ENCODE measurements at places on chromosomes 4 and X.

DNA sequence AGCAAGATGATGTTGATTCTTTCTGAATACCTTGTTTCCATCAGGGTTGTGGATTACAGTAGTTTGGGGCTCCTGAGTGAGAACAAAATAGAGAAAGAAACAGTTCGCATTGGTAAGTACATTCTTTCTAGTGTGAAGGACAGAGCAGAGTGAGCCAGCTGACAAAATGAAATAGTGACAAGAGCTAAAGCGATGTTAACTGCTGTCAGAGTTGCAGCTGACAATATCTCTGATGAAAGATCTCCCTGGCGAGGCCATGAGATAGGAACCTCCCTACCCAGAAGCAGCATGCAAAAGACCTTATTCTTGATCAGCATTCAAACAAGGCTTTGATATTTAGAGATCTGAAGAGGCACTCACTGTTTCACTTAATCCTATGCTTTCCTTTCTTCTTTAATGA is 258.6 kb downstream of the CAMK2D start:
- no peak for DNase-seq

DNA sequence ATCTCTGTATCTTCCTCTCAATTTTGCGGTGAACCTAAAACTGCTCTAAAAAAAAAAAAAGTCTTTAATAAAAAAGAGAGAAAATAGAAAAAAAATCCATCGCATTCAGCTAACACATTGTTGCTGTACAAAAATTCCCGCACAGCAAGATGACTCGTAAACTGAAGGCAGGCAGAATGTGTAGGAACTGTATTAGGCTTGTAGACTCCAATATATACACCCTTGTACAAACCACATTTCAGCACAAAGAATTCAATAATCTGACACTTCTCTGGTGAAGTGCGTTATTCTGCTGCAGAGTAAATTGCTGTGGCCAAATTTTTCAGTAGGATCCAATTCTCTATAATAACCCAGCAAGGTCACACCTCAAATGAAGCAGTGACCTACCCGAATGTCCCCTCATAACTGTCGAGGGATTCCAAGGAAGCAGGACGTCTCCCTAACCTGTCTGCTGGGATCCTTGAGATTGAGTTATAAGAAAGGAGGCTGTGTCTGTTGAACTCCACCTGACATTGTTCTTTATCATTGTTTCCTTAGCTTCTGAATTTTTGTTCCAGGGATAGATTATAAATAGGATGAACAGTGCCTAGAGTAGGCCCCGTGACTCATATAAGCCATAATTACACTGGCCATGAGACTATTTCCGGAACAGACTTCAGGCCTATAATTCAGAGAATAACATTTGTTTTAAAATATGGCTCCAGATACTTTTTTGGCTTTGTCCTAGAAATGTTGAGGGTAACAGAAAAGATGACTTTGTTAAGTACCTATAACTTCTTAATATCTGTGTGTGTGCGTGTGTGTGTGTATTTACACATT is 348.3 kb downstream of the PCDH7 start:
- no peak for DNase-seq

- no peak for DNase-seq
Observed at GRCh38 chr4:73978886-73979285, 2.9 kb downstream of the PF4 start.

DNA sequence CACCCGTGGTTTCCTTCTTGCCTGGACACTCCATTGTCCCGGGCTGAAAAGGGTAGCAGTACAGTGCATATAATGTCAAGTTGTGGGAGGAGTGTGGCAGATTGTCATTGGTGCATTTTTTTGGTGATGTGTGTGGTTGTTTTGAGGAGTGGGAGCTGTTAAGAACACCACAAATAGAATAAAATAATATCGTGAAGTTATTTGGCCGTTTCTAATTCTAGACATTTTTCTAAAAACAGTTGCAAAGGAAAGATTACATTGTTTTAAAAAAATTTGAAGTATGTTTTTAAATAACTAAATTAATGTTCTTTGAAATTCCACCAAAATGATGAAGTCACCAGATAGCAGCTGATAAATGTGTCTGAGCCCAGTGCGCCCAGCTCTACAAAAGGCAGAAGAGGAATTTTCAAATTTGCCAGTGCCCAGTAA is 1.3 kb downstream of the PKD2 start:
- no peak for DNase-seq

DNA sequence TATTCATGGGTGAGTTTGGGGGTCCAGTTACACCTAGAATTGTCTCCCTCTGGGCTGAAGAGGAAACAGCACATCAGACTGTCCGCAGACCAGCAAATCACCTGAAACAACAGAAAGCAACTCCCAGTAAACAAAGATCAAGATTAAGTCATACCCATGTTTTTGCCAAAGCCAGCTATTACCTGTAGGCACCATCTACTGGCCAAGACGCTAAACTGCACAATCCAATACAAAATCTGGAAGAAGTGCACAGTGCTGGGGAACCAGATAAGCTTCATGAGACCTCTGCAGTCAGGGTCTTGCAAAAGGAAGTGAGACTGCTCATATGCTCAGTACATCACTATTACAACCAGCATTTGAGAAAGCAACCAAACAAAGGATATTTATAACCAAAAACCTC is 157.5 kb upstream of the ITM2A start:
- DNase-seq: no peak

- no peak for DNase-seq
Observed at GRCh38 chrX:111435469-111435868, 23.5 kb upstream of the DCX start.

DNA sequence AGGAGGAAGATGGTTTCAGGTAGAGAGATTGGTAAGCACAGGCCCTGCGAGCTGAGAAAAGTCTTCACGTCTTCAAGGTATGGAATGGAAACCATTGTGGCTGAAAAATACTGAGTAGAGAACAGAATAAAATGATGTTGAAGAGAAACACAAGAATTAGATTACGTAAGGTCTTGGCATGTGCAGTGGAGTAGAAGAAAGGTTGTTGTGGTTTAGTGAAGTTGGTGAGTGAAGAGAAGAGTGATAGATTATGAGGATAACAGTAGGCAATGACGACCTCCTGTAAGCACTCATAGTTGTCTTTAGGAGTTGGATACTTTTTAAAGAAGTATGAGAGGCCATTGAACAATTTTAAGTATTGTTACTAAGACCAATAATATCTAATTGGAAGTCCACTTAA is 642.6 kb downstream of the PCDH7 start:
- no peak for DNase-seq

DNA sequence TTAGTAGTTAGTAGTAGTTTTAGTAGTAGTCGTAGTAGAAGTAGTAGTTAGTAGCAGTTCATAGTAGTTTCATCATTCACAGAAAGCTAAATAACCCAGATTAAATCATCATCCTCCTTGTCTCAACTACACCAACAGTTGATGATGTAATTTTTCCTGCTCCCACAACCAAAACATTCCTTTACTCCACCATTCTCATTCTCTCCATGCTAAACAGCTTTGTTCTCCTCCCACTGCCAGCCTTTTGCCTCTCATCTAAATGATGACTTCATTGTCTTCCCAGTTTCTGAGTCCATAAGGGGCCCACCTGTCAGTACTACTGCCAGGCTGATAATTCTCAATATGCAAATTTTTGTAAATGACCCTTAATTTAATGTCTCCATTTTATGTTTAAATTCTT is 68.9 kb downstream of the ARHGAP24 start:
- no peak for DNase-seq

DNA sequence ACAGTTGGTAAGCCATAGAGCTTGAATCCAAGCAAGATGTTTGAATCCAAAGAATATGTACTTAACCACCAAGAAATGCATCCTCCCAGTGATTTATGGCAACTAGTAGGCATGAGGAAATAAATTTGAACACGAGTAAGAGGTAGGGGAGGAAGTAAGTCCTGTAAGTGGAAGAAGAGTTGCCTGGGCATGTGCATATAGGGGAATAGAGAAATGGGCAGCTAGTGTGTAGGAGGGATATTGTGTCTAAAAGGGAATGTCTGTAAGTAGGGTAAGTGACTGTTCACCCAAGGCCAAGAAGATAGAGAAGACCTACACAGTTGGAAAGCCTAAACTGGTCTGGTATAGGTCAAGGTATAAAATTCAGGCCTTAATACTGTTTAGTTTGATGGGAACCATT is 4.6 kb downstream of the SH3BGRL start:
- no peak for DNase-seq

DNA sequence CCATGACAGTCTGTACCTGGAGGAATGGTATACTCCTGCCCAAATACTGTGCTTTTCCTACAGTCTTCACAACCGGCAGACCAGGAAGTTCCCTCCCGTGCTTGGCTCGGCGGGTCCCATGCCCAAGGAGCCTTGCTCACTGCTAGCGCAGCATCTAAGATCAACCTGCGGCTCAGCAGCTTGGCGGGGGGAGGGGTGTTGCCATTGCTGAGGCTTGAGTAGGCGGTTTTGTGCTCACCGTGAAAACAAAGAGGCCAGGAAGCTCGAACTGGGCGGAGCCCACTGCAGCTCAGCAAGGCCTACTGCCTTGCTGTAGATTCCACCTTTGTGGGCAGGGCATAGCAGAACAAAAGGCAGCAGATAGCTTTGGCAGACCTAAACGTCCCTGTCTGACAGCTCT is 152.7 kb downstream of the TEX11 start:
- DNase-seq: peak; percentile 49

DNA sequence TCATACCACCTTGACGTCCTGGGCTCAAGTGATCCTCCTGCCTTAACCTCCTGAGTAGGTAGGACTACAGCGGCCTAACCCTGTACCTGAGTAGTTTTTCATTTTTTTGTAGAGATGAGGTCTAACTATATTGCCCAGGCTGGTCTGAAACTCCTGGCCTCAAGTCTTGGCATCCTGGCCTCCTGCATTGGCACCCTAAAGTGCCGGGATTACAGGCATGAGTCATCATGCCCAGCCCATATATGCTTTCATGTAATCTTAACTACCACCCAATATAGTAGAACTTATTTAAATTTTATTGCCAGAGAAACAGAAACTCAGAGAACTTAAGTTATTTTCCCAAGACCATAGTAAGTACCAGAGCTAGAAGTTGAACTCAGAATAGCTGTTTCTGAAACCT is 27.1 kb downstream of the AFM start:
- no peak for DNase-seq

GRCh38 chr4:30620711-30621110 is 99.5 kb upstream of the PCDH7 start:
- DNase-seq: no peak

GRCh38 chr4:186019269-186019668 is 49.7 kb upstream of the TLR3 start:
- DNase-seq: no peak

DNA sequence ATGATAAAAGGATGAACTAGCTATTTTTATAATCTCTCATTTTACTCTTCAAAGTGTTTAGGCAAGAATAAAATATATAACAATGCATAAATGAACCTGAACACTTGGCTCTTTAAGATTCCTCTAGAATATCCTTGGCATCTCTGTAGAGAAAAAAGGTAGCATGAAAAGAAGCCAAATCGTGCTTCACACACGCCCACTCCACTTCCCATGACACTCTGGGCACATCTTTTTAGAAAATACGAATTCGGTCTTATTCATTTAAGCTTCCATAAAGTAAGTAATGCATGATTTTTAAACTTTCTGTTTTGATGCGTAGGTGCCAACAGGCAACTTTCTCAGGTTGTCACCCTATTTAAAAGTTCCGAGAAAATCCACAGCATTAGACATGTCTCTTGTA is 73.6 kb upstream of the SORBS2 start:
- DNase-seq: no peak

- no peak for DNase-seq
Observed at GRCh38 chrX:92247076-92247475, 467.9 kb downstream of the PCDH11X start.

DNA sequence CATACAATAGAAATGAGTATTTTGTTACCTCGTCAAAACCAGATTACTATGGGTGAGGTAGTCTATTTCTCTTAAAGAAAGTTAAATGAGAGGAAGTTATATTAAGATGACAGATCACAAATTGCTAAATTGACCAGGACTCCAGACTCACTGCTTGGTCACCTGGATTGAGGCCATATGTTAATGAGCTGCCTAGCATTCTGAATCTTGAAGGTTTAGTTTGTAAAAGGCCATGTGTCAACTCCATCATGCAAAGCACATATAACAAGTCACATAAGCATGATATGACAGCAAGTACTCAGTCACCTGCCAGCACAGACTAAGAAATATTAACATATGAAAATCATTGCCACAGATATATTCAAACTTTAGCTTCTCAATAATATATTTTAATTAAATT is 72.6 kb downstream of the EPHA5 start:
- DNase-seq: no peak

DNA sequence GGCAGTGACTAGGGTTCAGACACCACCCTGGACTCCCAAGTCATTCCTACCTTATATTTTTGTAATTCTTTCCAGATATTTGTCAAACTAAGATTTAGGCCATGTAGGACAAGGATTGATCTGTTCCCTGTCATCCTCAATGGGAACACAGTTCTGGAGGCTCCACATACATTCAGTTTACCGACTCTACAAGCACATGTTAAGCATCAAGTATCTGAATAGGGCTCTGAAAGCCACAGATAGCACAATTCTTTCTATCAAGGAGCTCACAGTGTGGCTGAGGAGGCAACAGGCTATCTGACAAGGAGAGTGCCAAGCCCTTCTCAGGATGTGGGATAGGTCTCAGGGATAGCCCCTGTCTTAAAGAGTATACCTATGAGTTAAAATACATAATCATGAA is 37.0 kb upstream of the CXCL8 start:
- DNase-seq: no peak

GRCh38 chr4:23888421-23889319 is 1.2 kb downstream of the PPARGC1A start:
- no peak for DNase-seq

DNA sequence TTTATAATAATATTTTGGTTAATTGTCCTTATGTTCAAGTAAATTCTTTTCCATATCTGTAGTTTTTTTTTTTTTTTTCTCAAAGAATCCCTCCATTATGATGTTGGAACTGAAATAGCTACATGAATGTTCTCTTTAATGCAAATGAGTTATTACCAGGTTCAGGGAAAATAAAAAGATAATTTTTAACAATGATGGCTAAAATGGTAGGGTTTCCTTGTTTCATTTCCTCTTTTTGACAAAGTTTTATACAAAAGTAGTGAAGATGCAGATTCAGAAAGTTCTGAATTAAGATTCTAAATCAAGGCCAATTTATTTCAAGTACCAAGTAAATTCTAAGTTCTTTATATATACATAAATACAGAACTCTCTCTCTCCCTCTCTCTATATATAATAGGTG is 779.0 kb upstream of the INTU start:
- DNase-seq: no peak

DNA sequence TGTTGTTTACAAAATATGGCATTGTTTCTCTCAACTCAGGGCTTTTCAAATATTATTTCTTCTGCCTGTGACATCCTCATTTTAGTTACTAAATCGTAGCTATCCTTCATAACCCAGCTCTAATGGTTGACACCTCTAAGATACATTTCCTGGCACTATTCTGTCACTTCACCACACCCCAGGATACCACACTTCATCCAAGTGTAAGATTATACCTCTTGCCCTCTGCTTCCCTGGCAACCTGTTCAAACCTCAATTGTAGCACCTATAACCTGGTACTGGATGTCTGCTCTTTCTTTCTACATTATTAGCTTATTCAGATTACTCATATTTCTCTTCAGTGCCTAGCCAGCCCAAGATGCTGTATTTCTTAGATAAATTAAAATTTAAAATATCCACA is 175.7 kb upstream of the SPIN4 start:
- DNase-seq: no peak

Data from stimulated activated CD4-positive, alpha-beta T cell treated with anti-CD3 and anti-CD28 coated beads, Interleukin-2, amount 100 ng/mL, for 48 hours (primary cell).